Activated CD4-positive, alpha-beta memory T cell treated with anti-CD3 and anti-CD28 coated beads, Interleukin-2, amount 10 ng/mL, durations not matched to agents 7 days and 5 days (primary cell): ENCODE measurements at places on chromosomes 11 and 22. TPM values are rescaled to one million over a fixed set of nuclear protein-coding genes. Genes with fewer than 3 reads are reported as not detected.

The SSTR3 gene
- total RNA-seq = 3.4 TPM

The MYBPC3 gene
- total RNA-seq = not detected

The WBP2NL gene
- 2.0 TPM for total RNA-seq

GRCh38 chr22:31313366-31314147 lies 21.3 kb upstream of the PIK3IP1 start:
- H3K4me3 ChIP-seq = no peak overlapping the region
- peaks cover 11% of the 10 kb centered on the region for H3K4me1 ChIP-seq
- H3K36me3 ChIP-seq = peaks cover 5% of the 10 kb centered on the region
- H3K27ac ChIP-seq = no peak overlapping the region

- peaks cover 25% of the 10 kb centered on the region for H3K36me3 ChIP-seq
- H3K27ac ChIP-seq = no peak overlapping the region
- DNase-seq = no peak
- no peaks in the 10 kb centered on the region for H3K27me3 ChIP-seq
Observed at GRCh38 chr11:111836721-111837120, 34.7 kb downstream of the ALG9 start.

The HBD gene
- not detected for total RNA-seq

The HBB gene
- not detected for total RNA-seq

The KCNQ1 gene
- total RNA-seq = 14.8 TPM

The OR51B4 gene
- not detected for total RNA-seq

DNA sequence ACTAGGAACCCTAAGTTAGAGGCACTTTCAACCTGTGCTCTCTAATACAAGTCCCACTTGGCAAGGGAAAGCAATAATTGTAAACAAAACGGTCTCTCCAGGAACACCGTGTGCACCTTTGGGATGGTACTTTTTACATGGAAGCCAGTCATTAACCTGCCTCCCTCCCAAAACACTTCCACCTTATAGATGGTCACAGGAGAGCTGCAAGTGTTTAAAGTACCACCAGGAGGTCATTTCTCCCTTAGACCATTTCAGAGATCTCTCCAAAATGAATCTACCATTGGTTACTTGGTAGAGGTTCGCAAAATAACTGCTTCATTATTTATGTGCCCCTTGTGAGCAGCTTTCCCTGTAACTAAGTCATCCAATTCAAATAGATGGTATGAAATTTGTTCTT lies 375.3 kb downstream of the DYNC2H1 start:
- no peaks in the 10 kb centered on the region for H3K27me3 ChIP-seq
- no peak overlapping the region for H3K27ac ChIP-seq
- H3K36me3 ChIP-seq = no peaks in the 10 kb centered on the region

- DNase-seq = no peak
- H3K36me3 ChIP-seq = no peaks in the 10 kb centered on the region
- H3K4me1 ChIP-seq = no peaks in the 10 kb centered on the region
- H3K27me3 ChIP-seq = peaks cover 13% of the 10 kb centered on the region
- H3K4me3 ChIP-seq = no peak overlapping the region
- no peak overlapping the region for H3K27ac ChIP-seq
Observed at GRCh38 chr11:126544108-126545056, 188.9 kb downstream of the ST3GAL4 start.

The RAB38 gene
- 1.2 TPM for total RNA-seq

The SORL1 gene
- total RNA-seq = 115 TPM

DNA sequence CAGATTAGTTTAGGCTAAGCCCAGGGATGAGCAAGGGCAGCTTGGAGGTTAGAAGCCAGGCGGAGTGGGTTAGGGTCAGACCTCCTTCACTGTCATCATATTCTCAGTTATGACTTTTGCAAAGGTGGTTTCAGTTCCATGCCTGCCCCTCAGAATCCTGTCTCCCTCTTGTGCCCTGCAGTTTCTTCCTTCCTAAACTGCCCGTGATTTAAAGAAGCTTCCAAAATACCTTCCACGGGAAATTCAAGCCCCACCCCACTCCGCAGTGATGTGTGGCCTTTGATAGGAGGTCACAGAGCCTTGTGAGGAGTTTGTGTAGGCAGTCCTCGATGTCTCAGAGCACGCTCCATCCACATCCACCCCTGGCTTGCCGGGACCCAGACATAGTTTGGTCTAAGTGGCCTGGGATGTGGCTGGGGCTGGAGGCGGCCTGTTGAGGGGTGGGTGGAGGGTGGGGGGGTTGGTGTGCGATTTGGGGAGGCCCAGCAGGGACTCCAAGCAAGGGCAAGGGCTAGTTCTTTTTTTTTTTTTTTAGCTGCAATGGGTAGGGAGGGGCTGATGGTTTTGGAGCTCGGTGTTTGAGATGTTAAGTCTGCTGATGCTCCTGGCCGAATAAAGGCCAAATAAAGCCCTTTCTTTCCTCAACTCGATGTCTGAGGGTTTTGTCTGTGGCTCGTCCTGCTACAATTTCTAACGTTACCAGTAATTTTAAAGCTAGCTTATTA lies 1.6 kb upstream of the IFITM1 start:
- peak overlapping the region; percentile 88 for H3K4me3 ChIP-seq
- peak; percentile 53 for DNase-seq
- H3K27me3 ChIP-seq = no peaks in the 10 kb centered on the region
- peaks cover 36% of the 10 kb centered on the region for H3K4me1 ChIP-seq

DNA sequence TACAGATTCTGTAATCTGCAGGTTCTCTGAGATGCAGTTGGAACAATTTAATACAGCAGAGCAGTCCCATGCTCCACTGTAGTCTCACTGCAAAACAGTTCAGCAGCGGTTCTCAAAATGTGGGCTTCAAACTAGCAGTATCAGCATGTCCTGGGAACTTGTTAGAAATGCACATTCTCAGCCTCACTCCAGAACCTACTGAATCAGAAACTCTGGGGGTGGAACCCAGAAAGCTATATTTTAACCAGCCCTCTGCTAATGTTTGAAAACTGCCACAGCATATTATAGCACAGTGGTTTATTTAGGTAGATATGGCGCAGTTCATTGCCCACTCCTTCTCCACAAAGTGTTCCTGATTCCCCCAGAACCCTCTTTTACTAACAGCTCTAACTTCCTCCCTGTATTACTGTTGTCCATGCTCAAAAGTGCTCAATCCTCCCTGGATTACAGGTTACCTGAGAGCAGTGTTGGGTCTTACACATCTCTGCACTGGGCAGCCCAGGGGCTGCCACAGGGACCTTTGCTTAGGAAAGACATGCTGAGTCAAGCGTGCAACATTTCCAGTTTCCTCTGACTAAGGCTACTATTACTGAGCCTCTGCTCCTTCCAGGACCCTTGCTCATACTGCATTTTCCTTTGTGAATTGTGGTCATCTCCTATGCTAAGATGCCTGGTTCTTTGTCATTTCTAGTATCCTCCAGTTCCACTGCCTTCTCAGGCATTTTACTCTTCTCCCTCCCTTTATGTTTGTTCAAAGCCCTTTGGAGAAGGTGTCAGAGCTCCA lies 7.7 kb upstream of the DGAT2 start:
- no peak overlapping the region for H3K4me3 ChIP-seq
- peaks cover 8% of the 10 kb centered on the region for H3K27me3 ChIP-seq
- H3K36me3 ChIP-seq = no peaks in the 10 kb centered on the region

DNA sequence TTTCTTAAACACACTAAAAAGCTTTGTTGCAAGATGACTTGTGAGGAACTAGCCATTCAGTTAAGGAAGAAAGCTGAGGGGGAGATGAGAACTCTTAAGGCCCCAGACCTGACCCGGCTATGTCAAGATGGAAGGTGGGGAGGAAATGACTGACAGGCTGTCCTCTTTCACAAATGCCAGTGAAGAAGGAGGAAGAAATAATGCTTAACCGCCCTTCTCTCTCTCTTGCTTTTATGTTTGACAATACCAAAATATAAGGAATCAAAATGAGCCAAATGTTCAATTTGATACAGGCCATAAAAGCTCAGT lies 87.4 kb downstream of the AMBRA1 start:
- H3K27ac ChIP-seq = peak overlapping the region; percentile 40
- H3K27me3 ChIP-seq = no peaks in the 10 kb centered on the region
- peaks cover 29% of the 10 kb centered on the region for H3K4me1 ChIP-seq
- no peak for DNase-seq
- peaks cover 30% of the 10 kb centered on the region for H3K36me3 ChIP-seq

- H3K27ac ChIP-seq = no peak overlapping the region
- H3K4me3 ChIP-seq = no peak overlapping the region
Observed at GRCh38 chr22:42949159-42949558, 65.8 kb downstream of the PACSIN2 start.

The MOGAT2 gene
- total RNA-seq = not detected

The KCNJ11 gene
- total RNA-seq = 0.18 TPM

DNA sequence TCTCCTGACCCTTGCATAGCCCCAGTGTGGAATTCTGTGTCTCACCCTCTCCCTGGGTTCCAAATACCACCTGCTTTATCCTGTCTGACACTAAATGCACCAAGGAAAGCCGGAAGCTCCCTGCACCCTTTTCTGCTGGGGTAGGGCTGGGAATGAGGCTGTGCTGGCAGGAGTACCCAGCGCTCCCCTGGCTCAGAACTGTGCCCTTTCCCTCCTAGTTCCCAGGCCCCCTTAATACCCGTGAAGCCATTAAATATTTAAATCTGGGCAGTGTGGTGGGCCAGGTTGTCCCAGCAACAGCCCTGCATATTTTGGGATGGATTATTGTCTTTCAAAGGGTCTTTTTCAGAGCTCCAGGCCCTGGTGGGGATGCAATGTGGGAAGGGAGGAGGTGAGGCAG lies 63.0 kb downstream of the TP53I11 start:
- peaks cover 9% of the 10 kb centered on the region for H3K4me1 ChIP-seq
- H3K27me3 ChIP-seq = peaks cover 2% of the 10 kb centered on the region
- H3K27ac ChIP-seq = no peak overlapping the region
- no peak overlapping the region for H3K4me3 ChIP-seq
- H3K36me3 ChIP-seq = no peaks in the 10 kb centered on the region

The XPNPEP3 gene
- 13.2 TPM for total RNA-seq

DNA sequence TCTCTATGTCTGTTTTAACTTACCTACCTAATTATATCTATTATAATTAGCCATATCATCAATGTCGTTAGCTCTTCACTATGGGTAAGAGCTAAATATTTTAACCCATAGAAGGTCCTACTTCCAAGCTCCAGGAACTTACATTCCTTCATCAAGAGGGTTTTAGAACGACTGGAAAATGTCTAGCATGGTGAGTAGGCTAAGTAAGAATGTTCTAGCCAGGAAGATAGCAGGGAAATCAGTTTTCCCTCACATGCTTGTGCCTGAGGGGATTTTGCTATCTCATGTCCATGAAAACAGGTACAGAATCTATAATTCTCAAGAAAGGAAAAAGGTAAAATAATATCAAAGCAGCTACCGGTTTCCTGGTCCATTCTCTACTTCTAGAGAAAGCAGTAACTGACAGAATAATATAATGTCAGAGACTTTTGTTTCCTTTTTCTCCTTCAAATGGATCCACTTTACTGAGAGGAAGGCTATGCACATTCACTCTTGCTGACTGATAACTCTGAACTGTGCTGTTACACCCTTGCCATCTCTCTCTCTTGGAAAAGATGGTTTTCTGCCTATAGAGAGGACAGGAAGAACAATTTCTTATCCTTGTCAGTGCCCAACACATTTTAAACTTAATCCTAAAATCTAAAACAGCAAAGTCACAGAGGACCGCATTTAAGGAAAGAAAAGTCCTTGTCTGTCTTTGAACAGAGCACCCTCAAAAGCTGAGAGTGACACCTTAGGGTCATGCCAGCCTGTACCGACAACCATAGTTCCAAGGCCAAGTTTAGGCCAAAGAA lies 67.0 kb downstream of the MAML2 start:
- peaks cover 34% of the 10 kb centered on the region for H3K4me1 ChIP-seq
- H3K4me3 ChIP-seq = no peak overlapping the region
- H3K27ac ChIP-seq = no peak overlapping the region
- peaks cover 37% of the 10 kb centered on the region for H3K36me3 ChIP-seq
- H3K27me3 ChIP-seq = no peaks in the 10 kb centered on the region

- no peaks in the 10 kb centered on the region for H3K36me3 ChIP-seq
- H3K27ac ChIP-seq = no peak overlapping the region
- H3K27me3 ChIP-seq = peaks cover 2% of the 10 kb centered on the region
- no peak overlapping the region for H3K4me3 ChIP-seq
Observed at GRCh38 chr11:7364660-7365059, 113.0 kb downstream of the SYT9 start.

DNA sequence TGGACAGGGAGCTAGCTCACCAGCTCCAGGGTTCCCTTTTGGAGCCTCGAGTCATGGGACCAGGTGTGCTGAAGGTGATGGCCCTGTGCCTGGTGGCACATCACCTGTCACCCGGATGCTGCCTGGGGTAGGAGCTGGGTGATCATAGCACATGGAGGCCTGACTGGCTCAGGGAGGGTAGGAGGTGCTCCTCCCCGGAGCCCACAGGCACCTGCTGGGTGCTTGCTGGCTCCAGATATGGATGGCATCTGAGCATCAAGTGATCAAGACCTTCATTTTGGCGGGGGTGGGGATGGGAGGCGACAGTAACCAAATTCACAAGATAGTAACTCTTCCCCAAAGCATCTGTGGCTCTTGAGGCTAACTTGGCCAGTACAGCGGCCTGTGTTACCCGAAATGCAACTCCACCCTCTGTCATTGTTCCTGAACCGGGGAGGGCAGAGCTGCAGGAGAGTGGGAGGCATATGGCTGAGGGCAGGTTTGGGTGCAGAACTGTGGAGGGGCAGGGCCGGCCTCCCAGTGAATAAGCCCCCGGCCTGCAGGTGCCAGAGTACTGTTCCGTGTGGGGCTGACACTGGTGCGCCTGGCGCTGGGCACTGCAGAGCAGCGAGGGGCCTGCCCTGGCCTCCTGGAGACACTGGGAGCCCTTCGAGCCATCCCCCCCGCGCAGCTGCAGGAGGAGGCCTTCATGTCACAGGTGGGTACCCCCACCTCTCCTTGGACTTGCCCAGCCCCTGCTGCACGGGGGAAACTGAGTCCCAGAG lies 4.7 kb downstream of the TBC1D10C start:
- peak overlapping the region; percentile 99 for H3K27ac ChIP-seq
- DNase-seq = peak; percentile 54
- peaks cover 78% of the 10 kb centered on the region for H3K4me1 ChIP-seq
- peak overlapping the region; percentile 85 for H3K4me3 ChIP-seq

DNA sequence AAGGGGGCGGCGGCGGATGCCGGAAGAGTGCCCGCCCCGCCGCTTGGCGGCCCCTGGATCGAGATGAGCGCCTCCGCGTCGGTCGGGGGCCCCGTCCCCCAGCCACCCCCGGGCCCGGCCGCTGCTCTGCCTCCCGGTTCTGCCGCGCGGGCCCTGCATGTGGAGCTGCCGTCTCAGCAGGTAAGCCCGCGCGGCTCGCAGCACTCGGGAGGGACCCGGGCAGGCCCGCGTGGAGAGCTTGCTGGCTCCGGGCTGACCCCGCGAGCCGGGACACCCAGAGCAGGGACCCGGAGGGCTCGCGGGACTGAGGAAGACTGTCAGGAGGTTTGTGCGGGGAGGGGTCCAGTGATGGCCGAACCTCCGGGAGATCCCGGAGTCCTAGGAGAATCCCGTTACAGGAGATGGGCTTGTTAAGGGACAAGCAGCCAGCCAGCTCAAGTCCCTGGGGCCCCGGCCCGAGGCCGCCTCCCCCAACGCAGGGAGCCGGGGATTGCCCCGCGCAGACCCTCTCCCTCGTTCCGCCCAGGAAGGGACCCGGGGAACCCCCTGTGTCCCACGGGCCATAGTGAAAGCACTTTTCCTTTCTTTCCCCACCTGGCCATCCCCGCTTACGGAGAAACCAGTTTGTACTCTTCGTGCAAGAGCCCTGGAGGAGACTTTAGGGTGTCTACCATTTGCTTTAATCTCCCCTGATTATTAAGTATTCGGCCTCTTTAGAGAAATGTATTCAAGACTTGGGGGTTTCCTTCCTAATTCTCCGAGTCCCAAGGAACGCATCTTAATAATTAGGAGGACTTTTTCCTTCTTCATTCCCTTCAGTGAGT lies 547 bp downstream of the UVRAG start:
- peak; percentile 54 for DNase-seq
- H3K36me3 ChIP-seq = peaks cover 3% of the 10 kb centered on the region
